ENCODE measurements at places on chromosomes 6 and 20. TPM values are rescaled to one million over a fixed set of nuclear protein-coding genes. Genes with fewer than 3 reads are reported as not detected.

The HDGFL1 gene
- not detected for total RNA-seq

The C20orf204 gene
- 1.8 TPM for total RNA-seq

The IL20RA gene
- 3.2 TPM for total RNA-seq

The PPP1R10 gene
- 80.3 TPM for total RNA-seq

The APOM gene
- 2.7 TPM for total RNA-seq

The PGC gene
- total RNA-seq, result not detected

The LAMA4 gene
- total RNA-seq, result 37.0 TPM

The DNAH8 gene
- not detected for total RNA-seq

The ARG1 gene
- total RNA-seq, result 1.1 TPM

The SRSF12 gene
- not detected for total RNA-seq

The OR2B6 gene
- total RNA-seq, result not detected

The CRISP3 gene
- total RNA-seq, result not detected

The TFAP2C gene
- 0.52 TPM for total RNA-seq

The C20orf141 gene
- not detected for total RNA-seq

The RNF182 gene
- 0.25 TPM for total RNA-seq

The LPIN3 gene
- total RNA-seq, result 48.0 TPM

All from mucosa of descending colon (tissue), 3 donors.